Activated T-cell treated with anti-CD3 and anti-CD28 coated beads, Interleukin-2, amount 50 U/mL, for 72 hours (primary cell): ENCODE measurements at places on chromosomes 5 and 9. TPM values are rescaled to one million over a fixed set of nuclear protein-coding genes. Genes with fewer than 3 reads are reported as not detected.

GRCh38 chr5:135013947-135014570 is 20.0 kb downstream of the PITX1 start:
- H3K36me3 ChIP-seq: no peaks in the 10 kb centered on the region
- H3K27me3 ChIP-seq: no peaks in the 10 kb centered on the region
- H3K4me3 ChIP-seq: no peak overlapping the region
- no peak overlapping the region for H3K27ac ChIP-seq
- no peaks in the 10 kb centered on the region for H3K4me1 ChIP-seq

CAVIN4 gene
- total RNA-seq: 0.10 TPM

DNA sequence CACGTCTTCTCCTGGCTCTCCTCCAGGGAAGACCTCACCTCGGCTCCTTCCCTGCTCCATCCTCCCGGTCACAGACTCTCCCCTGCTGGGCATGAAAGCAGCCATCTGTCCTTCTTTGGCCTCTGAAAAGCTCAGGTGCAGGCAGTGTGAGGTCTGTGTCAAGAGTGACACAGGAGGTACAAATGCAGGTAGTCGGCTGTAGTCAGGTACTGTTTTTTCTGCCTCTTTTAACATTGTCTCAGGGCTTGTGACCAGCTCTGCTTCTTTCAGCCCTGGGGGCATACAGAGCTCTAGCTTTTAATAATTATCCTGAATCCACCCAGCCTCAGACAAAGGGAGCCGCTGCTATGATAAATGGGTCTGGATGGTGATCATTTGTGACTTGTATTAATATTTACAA is 46.4 kb downstream of the C5orf15 start:
- H3K27me3 ChIP-seq: peaks cover 9% of the 10 kb centered on the region
- peaks cover 35% of the 10 kb centered on the region for H3K4me1 ChIP-seq
- no peaks in the 10 kb centered on the region for H3K36me3 ChIP-seq

GRCh38 chr5:88404405-88404804 is 135.8 kb upstream of the TMEM161B start:
- H3K27me3 ChIP-seq: peaks cover 14% of the 10 kb centered on the region
- no peak for DNase-seq
- no peak overlapping the region for H3K4me3 ChIP-seq
- H3K27ac ChIP-seq: no peak overlapping the region

ARHGEF28 gene
- 0.24 TPM for total RNA-seq
